ENCODE measurements at places on chromosomes 1 and 21. TPM values are rescaled to one million over a fixed set of nuclear protein-coding genes. Genes with fewer than 3 reads are reported as not detected.

DNA sequence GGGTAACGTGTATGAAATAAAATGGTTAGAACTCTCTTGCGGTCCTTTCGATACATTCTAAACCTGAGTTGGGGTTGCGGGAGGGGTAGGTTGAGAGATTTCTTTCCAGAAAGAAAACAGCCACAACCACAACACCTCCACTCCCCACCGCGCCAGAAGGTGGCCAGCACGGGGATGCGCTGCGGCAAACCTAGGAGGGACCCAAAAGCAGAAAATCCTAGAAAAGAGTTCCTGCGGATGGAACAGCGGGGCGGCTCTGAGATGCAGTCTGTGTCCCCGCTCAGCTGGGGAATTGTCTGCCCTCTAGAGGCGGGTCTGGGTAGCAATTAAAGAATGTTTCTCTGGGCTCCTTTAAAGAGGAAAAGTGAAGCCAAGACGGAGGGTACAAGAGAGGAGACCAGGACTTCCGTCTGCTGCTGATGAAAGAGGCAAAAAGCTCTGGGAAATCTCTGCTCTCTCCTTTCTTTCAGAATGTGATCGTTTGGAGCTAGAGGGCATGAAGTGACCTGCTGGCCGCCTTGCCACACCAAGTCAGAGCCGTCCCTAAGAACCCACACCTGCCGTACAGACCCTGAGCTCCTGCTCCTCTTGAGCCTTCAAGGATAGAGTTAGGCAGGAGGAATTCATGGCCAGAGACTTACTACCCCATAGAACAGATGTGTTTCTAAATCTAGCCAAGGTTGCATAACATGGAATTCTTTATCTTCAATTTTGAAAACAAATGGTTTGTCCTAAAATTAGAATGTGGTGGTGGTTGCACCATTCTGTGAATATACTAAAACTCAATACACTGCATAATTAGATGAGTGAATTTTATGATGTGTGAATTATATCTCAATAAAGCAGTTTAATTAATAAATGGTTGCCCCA is 46.5 kb upstream of the COA6 start:
- no peaks in the 10 kb centered on the region for H3K4me1 ChIP-seq
- peaks cover 30% of the 10 kb centered on the region for H3K27me3 ChIP-seq
- no peak overlapping the region for H3K27ac ChIP-seq
- peak; percentile 46 for DNase-seq

FCRL4 gene
- 0.07 TPM for polyA plus RNA-seq

DNA sequence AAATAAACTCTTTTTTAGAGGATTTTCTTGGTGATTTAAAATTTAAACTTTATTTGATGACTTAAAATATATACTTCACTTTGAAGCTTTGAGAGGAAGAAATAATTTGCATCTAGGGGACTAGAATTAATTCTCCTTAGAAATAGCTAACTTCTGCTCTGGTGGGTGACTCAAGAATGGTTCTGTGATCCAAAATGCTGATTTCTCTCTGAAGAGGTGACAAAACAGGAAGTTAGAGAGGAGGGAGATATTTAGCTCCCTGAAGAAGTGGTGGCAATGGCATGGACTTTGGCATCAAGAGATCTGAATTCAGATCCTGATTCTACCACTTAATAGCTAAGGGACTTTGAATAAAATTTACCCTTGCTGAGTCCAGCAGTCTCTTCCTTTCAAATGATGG is 125.8 kb upstream of the ATP1B1 start:
- H3K4me3 ChIP-seq, result no peak overlapping the region
- H3K4me1 ChIP-seq, result no peaks in the 10 kb centered on the region

- H3K27me3 ChIP-seq, result no peaks in the 10 kb centered on the region
- H3K4me3 ChIP-seq, result no peak overlapping the region
- DNase-seq, result peak; percentile 18
- peaks cover 10% of the 10 kb centered on the region for H3K4me1 ChIP-seq
- H3K36me3 ChIP-seq, result no peaks in the 10 kb centered on the region
- no peak overlapping the region for H3K27ac ChIP-seq
Measured at GRCh38 chr1:212915245-212916091, 34.9 kb upstream of the VASH2 start.

- H3K4me1 ChIP-seq, result peaks cover 21% of the 10 kb centered on the region
- no peak overlapping the region for H3K4me3 ChIP-seq
- H3K27me3 ChIP-seq, result no peaks in the 10 kb centered on the region
- H3K27ac ChIP-seq, result no peak overlapping the region
- no peak for DNase-seq
Measured at GRCh38 chr1:7681401-7681800, 89.7 kb upstream of the VAMP3 start.

DNA sequence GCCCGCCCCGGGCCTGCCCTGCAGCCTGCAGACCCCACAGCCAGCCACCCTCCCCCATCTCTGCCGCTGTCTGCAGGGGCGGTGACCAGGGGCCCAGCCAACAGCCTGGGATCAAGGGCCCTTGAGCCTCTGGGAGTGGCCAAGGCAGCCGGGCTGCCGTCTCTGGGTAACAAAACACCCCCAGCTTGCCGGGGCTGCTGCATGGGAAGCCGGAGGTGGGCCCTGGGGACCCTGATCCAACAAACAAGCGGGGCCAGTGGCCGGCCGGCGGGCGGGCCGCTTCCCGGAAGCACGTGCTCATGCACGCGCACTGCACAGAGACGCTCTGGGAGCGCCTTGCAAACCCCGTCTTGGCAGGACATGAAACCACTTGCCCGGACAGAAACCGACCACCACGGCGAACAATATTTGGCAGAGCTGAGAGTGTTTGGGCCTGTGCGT is 13.2 kb downstream of the MEGF6 start:
- peaks cover 9% of the 10 kb centered on the region for H3K4me1 ChIP-seq
- peak; percentile 45 for DNase-seq
- no peak overlapping the region for H3K4me3 ChIP-seq
- H3K27ac ChIP-seq, result no peak overlapping the region
- no peaks in the 10 kb centered on the region for H3K27me3 ChIP-seq

DNA sequence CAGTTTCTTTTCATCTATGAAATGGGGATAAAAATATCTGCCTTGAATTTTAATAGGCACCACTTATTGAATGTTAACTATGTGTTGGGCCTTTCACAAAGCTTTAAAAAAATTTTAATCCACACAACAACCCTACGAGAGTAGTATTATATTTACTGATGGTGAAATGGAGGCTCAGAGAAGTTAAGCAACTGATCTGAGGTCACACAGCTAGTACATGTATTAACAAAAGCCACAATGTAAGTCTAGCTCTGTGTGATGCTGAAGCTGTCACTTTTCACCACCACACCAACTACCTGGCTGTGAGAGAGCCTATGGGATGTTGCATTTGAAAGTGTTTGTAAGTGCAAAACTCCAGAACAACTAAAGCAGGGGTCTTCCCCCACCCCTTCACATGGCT is 44.1 kb downstream of the LRRN2 start:
- no peaks in the 10 kb centered on the region for H3K4me1 ChIP-seq
- H3K27ac ChIP-seq, result no peak overlapping the region
- no peak overlapping the region for H3K4me3 ChIP-seq
- H3K27me3 ChIP-seq, result peaks cover 12% of the 10 kb centered on the region

- no peaks in the 10 kb centered on the region for H3K27me3 ChIP-seq
- peaks cover 21% of the 10 kb centered on the region for H3K36me3 ChIP-seq
- H3K4me3 ChIP-seq, result no peak overlapping the region
- no peak for DNase-seq
Measured at GRCh38 chr1:179305450-179305849, 11.9 kb downstream of the SOAT1 start.

OR6N1 gene
- not detected for polyA plus RNA-seq

DNA sequence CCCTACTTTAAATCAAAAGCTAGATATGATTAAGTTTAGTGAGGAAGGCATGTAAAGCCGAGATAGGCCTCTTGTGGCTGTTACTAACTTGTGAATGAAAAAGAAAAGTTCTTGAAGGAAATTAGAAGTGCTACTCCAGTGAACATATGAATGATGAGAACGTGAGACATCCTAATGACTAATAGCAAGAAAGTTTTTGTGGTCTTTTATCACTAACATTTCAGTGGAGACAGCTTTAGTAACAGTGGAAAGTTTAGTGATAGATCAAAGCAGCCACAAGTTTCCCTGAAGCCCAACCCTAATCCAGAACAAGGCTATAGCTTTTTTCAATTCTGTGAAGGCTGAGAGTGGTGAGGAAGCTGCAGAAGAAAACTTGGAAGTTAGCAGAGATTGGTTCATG is 73.6 kb upstream of the LRRC8B start:
- no peaks in the 10 kb centered on the region for H3K36me3 ChIP-seq
- no peaks in the 10 kb centered on the region for H3K27me3 ChIP-seq
- H3K4me3 ChIP-seq, result no peak overlapping the region
- DNase-seq, result no peak

- no peaks in the 10 kb centered on the region for H3K36me3 ChIP-seq
- no peaks in the 10 kb centered on the region for H3K4me1 ChIP-seq
- no peaks in the 10 kb centered on the region for H3K27me3 ChIP-seq
- no peak overlapping the region for H3K27ac ChIP-seq
- no peak overlapping the region for H3K4me3 ChIP-seq
Measured at GRCh38 chr1:76769911-76770310, 97.4 kb upstream of the ST6GALNAC5 start.

DNA sequence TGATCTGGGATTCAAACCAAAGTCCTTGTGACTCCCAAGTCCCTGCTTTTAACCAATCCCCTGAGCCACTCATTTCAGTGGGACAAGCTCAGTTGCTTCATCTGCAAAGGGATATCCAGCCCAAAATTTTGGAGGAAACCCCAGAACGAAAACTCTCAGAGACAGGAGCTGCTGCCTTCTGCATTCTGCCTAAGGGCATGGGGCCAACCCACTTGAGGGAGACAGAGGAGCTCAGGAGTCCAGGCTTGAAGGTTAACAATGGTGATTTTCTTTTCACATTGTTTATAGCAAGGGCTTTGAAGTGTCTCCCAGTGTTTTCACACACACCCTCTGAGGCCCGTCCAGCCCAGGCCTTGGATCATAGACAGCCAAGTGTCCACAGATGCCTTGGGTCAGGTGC is 148.1 kb upstream of the CTTNBP2NL start:
- no peak overlapping the region for H3K27ac ChIP-seq
- DNase-seq, result no peak
- H3K4me3 ChIP-seq, result no peak overlapping the region
- no peaks in the 10 kb centered on the region for H3K4me1 ChIP-seq
- no peaks in the 10 kb centered on the region for H3K36me3 ChIP-seq
- no peaks in the 10 kb centered on the region for H3K27me3 ChIP-seq

PLEKHG5 gene
- 17.2 TPM for polyA plus RNA-seq

GRCh38 chr1:69404486-69404885 is 163.2 kb upstream of the LRRC7 start:
- H3K4me1 ChIP-seq, result no peaks in the 10 kb centered on the region
- DNase-seq, result no peak
- H3K27me3 ChIP-seq, result no peaks in the 10 kb centered on the region
- no peak overlapping the region for H3K27ac ChIP-seq
- H3K4me3 ChIP-seq, result no peak overlapping the region

GRCh38 chr1:205967554-205968335 is 24.5 kb upstream of the SLC26A9 start:
- H3K4me1 ChIP-seq, result no peaks in the 10 kb centered on the region
- H3K27me3 ChIP-seq, result peaks cover 10% of the 10 kb centered on the region
- H3K27ac ChIP-seq, result no peak overlapping the region
- H3K36me3 ChIP-seq, result no peaks in the 10 kb centered on the region
- no peak for DNase-seq

DNA sequence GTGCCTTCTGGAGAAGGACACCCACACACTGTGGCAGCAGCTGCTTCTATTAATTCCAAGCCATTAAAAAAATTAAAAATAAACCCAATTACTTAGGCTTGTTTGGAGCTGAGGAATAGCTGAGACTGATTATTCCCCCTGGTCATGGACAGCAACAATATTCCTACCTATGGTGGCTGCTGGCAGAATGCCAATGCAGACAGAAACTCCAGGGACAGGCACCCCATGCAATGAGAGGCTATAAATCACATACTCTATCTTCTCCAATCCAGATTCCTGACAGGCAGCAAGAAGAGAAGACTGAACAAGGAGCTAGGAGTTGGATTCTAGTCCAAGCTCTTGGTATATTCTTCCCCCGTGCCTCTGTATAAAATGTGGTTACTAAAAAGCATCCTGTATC is 275.4 kb upstream of the BEND5 start:
- no peaks in the 10 kb centered on the region for H3K4me1 ChIP-seq
- H3K27me3 ChIP-seq, result no peaks in the 10 kb centered on the region
- no peak overlapping the region for H3K4me3 ChIP-seq

DNA sequence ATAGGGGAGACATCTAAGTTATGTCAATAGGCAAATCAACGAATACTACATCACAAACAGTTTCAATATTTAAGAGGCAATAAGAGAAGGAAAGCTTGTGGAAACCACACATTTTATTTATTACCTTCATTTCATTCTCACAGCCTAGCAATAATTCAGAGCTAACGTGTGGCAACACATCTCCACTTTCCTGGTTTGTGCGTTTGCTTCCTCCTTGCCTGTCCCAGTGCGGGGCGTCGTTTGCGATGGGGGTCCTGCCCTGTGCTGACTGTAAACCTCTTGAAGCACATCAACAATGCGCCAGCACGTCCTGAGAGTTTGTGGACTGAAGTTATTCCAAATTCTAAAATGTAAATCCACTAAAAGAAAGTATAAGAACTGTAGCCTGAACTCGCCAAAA is 14.4 kb upstream of the VPS26C start:
- no peak overlapping the region for H3K4me3 ChIP-seq
- H3K4me1 ChIP-seq, result no peaks in the 10 kb centered on the region
- H3K36me3 ChIP-seq, result no peaks in the 10 kb centered on the region
- no peak for DNase-seq

DNA sequence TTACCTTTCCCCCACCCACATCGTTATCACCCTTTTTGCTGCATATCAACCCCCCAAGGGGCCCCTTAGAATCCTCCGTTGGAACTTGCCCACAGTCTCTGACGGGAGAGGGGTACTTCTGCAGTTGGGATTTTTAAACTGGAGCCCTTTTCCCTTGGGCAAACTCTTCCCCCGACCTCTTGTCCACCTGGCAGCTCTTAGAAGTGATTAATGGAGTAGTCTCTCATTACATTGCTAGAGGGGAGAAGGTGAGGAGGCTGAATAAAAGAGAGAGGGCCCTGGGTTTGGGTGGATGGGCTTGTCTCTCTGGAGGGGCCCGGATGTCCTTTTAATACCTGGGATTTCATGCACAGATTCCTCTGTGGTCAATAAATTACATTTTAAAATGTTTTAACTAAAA is 27.2 kb upstream of the TSPAN2 start:
- H3K36me3 ChIP-seq, result no peaks in the 10 kb centered on the region
- no peaks in the 10 kb centered on the region for H3K27me3 ChIP-seq
- no peak for DNase-seq

- no peak overlapping the region for H3K4me3 ChIP-seq
- peaks cover 7% of the 10 kb centered on the region for H3K4me1 ChIP-seq
- no peaks in the 10 kb centered on the region for H3K36me3 ChIP-seq
Measured at GRCh38 chr1:94719926-94720793, 100.0 kb upstream of the SLC44A3 start.
